ENCODE measurements at places on chromosomes 13 and 19. TPM values are rescaled to one million over a fixed set of nuclear protein-coding genes. Genes with fewer than 3 reads are reported as not detected.
A peak's percentile ranks its signal among the peaks of the same experiment; 100 is the strongest.

DNA sequence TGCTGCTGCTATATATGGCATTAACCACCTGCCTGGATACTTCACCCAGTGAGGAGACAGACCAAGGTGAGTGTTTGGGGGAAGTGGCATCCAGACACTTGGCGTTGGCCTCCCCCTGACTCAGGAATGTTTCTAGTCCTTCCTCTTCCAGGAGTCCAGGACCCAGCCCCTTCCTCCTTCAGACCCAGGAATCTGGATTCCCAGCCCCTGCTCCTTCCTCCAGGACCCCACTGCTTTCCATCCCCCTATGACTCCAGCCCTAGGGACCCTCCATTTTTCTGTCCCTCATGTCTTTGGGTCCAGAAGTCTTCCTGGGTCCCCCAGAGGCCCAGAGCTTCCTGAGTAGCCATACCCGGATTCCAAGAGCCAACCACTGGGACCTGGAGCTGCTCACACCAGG, 2.1 kb downstream of the PRRG2 start:
- DNase-seq: no peak

DNA sequence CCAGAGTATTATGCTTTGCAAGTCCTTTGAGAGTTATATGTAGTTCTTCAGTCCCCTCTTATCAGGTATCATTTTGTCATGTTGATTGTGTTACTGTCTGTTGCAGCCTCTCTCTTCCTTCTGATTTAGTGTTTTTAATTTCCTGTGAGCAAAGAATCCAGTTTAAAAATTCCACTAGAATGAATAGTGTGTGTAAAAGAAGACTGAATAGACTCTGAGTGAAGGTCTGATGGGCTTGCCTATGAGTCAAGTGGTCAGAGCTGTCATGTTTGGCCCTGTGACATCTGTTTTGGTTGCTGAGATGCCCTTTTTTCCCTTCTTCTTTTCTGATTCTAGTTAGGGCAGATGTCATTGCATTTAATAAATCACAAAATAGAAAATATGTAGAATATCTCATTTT, 23.3 kb upstream of the KCTD4 start:
- no peak for DNase-seq

DNA sequence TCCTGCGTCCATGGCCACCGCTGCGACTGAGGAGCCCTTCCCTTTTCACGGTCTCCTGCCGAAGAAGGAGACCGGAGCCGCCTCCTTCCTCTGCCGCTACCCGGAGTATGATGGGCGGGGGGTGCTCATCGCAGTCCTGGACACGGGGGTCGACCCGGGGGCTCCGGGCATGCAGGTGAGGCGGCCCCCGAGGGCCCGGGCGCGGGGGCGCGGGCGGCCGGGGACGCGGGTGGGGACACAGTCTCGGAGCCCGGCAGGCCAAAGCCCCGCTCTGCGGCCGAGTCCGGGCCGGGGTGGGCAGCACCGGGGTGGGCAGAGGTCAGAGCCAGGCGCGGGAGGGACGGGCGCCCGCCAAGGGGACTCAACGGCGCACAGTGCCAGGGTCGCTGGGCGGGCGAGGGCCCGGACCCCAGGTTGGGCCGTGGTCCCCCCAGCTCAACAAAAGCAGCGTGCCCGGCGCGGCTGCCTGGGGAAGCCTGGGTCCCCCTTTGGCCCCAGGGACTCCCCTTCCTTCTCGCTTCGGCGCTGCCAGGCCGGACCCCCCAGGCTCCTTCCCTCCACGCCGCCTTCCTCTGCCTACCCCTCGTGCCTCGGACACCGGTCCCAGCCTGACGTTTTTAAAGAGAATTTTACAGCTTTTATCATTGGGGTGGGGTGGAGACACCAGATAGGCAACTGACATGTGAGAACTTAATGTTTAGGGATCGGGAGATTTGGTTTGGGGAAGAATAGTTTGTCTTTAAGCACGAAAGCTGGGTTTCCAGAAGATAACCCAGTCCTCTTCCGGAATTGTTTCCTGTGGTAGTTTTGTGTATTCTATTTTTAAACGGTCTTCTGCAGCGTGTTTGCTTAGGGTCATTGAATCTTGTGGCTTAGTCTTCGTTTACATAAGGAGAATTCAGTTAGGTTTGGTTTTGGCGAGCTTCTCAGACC, 509 bp downstream of the TPP2 start:
- DNase-seq: peak; percentile 37

- DNase-seq: no peak
Observed at GRCh38 chr13:26502826-26503225, 54.7 kb upstream of the WASF3 start.

DNA sequence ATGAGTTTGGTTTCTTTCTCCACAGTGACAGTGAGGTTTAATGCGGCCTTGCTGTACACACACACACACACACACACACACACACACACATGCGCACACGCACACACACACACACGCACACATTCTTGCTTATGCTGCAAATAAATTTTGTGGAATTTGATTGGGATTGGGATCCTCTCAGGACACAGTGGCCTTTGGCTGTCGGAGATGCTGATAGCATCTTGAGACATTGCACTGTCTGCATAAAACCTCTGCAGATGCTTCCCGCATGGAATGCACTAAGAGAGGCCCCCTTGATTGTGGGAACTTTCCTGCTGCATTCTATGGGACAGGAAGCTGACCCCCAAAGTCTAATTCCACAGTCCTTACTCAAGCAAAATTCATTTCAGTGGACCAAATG, 145.6 kb downstream of the FLT1 start:
- no peak for DNase-seq

- DNase-seq: no peak
Observed at GRCh38 chr19:52566121-52566520, 4.0 kb upstream of the ZNF701 start.

DNA sequence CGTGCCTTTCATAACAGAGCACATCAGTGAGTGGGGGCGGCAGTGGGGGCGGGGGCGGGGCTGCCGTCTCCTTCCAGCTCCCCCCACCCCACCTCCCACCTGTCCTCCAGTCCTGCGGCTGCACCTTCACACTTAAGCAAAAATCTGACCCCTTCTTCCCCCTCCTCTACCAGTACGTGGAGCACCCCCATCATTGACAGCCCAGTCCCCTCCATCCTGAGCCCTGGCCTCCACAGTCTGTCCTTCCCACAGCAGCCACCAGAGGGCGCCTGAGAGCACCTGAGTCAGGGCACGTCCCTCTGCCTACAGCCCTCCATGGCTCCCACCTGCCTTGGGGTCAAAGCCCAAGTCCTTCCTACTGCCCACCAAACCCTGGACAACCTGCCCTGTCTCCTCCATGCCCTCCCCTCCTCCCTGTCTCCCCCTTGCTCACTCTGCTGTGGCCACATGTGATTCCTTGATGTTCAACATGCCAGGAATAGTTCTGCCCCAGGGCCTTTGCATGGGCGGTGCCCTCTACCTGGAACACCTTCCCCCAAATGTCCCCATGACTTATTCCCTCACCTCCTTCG, 4.0 kb downstream of the EBI3 start:
- peak; percentile 32 for DNase-seq

DNA sequence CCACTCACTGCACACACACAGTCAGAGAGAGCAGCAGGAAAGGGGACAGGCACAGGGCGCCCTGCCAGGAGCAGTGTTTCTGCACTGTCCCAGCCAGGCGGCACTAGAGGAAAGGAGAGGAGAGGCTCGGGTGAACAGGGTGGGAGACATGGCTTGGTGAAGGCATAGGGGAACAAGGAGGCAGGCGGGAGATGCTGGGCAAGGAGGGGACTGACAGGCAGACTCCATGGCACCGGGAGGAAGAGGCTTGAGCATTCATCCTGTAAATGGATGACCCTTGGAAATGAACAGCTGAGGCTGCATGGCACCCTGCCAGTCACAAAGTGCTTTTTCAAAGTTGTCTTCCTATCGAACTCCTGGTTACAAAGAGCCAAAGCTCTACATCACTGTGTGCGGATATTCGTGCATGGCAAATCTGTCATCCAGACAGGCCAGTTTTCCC, 22.4 kb downstream of the MED26 start:
- DNase-seq: no peak

- no peak for DNase-seq
Observed at GRCh38 chr13:34249546-34250039, 431.6 kb downstream of the RFC3 start.

- DNase-seq: no peak
Observed at GRCh38 chr13:28494778-28495537, at the start of gene FLT1. TSS of gene FLT1 (minus strand) at chr13:28495128. CDS start at chr13:28494843, 285 bp downstream.

DNA sequence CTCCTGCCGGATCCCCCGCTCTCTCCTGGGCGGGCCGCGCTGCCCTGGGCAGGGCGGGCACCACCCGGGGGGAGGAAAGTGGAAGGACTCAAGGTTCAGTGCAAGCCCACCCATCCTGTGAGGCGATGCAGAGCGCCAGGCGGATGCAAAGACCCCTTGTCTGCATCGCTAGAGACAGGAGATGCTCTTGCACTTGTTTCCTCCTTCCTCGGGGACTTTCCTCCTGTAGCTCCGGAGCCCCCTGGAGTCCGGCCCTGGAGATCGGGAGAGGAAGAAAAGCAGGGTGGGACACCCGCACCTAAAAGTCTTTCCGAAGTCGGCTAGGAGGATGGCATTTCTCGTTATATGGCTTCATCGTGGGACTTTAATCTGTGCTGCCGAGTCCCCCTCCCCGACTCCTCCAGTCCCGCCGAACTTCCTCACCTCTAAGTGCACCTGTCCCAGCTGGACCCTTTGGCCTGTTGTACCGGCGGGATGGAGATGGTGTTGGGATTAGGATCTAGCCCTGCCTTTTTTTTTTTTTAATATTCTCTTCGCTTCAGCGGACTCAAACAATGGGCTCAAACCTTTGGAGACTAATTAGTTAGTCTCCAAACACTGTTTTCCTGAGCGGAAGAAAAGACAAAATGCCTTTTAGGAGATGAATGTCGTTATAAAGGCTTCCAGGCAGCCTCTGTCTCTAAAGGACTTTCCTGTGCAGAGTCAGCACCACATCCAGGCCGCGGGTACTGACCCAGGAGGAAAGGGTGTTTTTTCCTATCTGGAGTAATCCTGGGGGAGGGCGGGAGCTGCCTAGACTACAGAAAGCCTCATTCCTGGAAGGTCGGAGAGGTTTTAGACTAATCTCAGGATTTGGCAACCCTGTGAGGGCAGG, 725 bp downstream of the FAM124A start:
- DNase-seq: no peak

GRCh38 chr13:26726684-26727083, 33.9 kb downstream of the GPR12 start:
- DNase-seq: no peak

- no peak for DNase-seq
Observed at GRCh38 chr19:39701291-39701690, 3.0 kb upstream of the LGALS14 start.

DNA sequence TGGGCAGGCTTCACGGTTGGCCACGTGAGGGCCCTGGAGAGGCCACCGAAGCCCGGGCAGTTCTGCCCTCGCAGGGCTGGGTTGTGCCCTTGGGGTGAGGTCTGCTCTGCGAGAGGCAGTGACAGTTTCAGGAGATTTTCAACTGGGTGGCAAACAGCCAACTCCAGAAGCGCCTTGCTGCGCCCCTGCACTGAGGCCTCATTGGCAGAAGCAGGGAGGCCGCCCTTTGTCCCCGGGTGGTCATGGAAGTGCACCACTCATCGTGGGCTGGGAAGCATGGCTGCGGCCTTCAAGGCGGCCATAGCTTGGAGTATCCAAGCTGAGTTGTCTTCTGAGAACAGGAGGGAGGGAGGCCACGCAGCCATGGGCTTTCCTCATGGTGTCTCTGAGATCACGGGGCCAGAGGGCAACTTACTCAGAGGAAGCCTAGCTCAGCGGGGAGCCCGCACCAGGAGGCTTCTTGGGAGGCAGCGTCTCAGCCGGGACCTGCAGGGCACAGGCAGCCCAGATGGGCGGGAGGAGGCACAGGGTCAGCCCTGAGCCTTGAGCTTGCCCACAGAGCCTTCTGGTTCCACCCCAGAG, 14.8 kb downstream of the PLEKHJ1 start:
- no peak for DNase-seq

The SELENOV gene
- total RNA-seq: not detected

The ZNF563 gene
- total RNA-seq: 0.29 TPM

The XAB2 gene
- 26.7 TPM for total RNA-seq

The ZNF85 gene
- 10.3 TPM for total RNA-seq

All from H4 (cell line).